B cell (primary cell): ENCODE measurements at places on chromosomes 4 and X. TPM values are rescaled to one million over a fixed set of nuclear protein-coding genes. Genes with fewer than 3 reads are reported as not detected.

The ODAPH gene
- total RNA-seq = 0.36 and 0.81 TPM in 2 replicates

The IL1RAPL1 gene
- total RNA-seq = not detected in 2 replicates

The ZNF718 gene
- total RNA-seq = 18.0 and 18.2 TPM in 2 replicates

The CCDC110 gene
- 1.6 and 2.3 TPM in 2 replicates for total RNA-seq

The LANCL3 gene
- total RNA-seq = 0.12 and 0.17 TPM in 2 replicates

The GAGE12E gene
- total RNA-seq = not detected in 2 replicates
